Subcutaneous preadipocyte (primary cell): ENCODE measurements at places on chromosomes 13 and 19. TPM values are rescaled to one million over a fixed set of nuclear protein-coding genes. Genes with fewer than 3 reads are reported as not detected.

SLAIN1 gene
- 0.59 TPM in 1 of 2 replicates, not detected in the other for total RNA-seq

KIR2DL4 gene
- total RNA-seq, result not detected in 2 replicates

PROZ gene
- total RNA-seq, result not detected in 2 replicates

MAB21L1 gene
- 1.1 and 1.4 TPM in 2 replicates for total RNA-seq

SLC17A7 gene
- 0.20 and 0.37 TPM in 2 replicates for total RNA-seq
